ENCODE measurements at places on chromosomes 13 and 19.

- no peak for DNase-seq
Observed at GRCh38 chr13:26539738-26540292, 17.7 kb upstream of the WASF3 start.

DNA sequence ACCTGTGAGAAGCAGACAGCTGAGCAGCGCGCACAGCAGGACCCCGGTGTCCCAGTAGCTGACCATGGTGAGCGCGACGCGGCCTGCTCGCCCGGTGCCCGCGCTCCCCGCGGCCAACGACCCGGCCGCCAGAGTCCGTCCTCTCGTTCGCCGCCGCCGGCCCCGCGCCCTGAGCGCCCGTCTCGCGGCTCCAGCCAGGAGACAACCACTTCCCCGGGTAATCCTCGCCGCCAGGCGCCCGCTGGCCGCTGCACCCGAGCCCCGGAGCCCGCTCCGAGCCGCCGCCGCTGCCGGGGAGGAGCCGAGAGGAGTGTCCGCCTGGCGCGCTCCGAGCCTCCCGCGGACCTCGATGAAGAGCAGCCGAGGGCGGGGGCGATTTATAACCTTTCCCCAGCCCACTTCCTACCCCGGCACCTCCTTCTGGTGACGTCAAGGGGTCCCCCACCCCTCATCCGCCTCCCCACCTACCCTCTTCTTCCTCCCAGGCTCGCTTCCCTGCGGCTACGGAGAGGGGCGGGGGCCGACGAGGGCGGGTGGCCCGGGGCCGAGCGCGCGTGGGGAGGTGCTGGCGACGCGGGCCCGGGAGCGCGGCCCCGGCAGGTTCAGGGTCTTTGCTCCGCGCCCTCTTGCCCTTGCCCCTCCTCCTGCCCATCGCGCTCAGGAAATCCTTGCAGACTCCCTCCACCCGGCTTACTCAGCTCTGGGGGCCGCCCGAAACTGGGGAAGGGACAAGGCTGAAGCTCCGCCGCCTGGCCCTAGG, at the start of gene FLT1:
Gene FLT1, minus strand, starts transcription at position 351 of the 760 bp plus-strand sequence. Its CDS starts 285 bp downstream, at position 66.
- no peak for DNase-seq

- DNase-seq = no peak
Observed at GRCh38 chr13:57704031-57704430, 72.5 kb downstream of the PCDH17 start.

DNA sequence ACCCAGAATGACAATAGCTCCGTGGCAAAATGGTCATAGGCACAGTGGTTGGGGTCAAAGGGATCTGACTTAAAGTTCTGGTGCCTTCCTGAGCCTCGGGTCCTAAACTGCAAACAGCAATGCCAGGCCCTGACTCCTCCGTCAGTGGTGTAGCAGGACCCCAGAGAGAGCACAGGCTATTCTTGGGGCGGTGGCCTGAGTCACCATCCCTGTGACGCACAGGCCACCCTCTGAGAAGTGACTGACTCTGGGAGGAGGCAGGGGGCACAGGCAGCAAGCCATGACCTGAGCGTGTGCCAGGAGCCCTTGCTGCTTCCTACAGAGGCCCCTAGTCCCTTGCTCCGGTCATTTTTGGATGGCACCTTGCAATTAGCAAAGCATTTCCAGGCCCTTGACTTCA, 18.7 kb downstream of the PLVAP start:
- DNase-seq = no peak

DNA sequence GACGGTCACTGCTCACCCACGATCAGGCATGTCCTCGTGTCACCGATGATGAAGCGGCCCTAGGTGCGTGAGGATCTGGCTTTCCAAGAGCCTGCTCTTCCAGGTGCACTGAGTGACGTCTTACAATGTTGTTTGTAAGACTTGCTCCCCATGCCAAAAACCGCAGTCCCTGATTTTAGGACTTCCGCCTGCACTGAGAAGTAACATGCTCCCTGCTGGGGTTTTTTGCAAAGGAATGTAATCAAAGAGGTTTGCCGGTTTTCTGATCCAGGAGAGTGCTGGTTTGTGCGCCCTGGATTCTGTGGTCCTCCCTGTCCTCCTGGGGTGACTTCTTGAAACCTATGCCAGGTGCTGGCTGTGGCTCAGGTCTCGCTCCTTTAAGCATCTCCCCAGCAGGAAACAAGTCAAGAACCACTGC, 38.8 kb downstream of the MYO9B start:
- DNase-seq = no peak

DNA sequence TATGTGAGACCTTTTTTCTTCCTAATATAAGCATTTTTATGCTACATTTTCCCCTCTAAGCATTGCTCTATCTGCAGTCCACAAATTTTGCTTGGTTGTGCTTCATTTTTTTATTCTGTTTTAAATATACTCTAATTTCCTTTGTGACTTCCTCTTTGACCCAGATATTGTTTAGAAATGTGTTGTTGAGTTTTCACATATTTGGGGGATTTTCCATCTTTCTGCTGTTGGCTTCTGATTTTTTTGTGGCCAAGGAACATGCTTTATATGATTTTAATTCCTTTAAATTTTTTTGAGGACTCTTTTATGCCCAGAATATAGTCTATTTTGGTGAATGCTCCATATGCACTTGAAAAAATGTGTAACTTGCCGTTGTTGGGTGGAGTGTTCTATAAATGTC, 22.9 kb downstream of the UBAC2 start:
- DNase-seq = no peak
